Mesenteric fat pad (tissue), 1 donor: ENCODE measurements at places on chromosomes 5 and 9. TPM values are rescaled to one million over a fixed set of nuclear protein-coding genes. Genes with fewer than 3 reads are reported as not detected.
A peak's percentile ranks its signal among the peaks of the same experiment; 100 is the strongest.

The SLC22A5 gene
- 20.6 TPM for total RNA-seq

The LMBRD2 gene
- 8.5 TPM for total RNA-seq

The ACOT12 gene
- total RNA-seq, result not detected

The RASGRF2 gene
- total RNA-seq, result 30.7 TPM

The WDR38 gene
- not detected for total RNA-seq

The HTR1A gene
- not detected for total RNA-seq

The PNPLA7 gene
- 32.1 TPM for total RNA-seq

DNA sequence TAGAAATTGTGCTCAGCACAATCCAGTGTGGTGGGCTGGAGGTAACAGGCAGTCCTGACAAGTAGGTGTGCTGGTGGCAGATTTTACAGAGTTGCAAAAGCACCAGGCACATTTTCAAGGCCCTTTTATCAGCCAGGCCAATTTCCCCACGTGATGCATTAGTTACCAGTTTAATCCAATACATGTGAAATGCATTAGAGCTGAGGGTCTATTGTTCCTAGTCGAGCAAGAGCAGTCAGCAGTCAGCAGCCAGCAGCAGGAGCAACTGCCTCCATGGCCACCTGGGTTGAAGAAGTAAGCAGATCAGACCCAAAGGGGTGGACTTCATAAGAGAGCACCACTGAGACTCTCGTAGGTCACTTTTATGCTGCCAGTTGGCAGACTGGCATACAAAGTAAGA, 76.7 kb downstream of the EPB41L4A start:
- no peak for DNase-seq

GRCh38 chr5:160152287-160152686, 33.0 kb upstream of the PWWP2A start:
- no peak for DNase-seq

DNA sequence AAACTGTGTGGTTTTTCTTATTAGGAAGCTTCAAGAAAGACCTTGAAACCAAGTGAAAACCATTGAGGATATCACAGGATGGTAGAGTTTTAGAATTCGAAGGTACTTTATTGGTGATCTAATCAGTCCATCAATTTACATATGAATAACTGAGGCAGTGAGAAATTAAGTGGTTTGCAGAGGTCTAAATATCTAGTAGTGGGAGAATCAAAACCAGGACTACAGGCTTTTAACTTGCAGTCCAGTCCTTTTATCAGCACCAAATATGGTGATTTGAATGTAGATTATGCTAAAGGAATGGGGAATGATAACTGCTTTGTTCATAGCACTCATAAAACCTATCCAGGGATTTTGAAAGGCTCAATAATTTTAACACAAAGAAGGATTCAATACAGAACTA, 85.8 kb downstream of the ZSWIM6 start:
- DNase-seq, result no peak

GRCh38 chr5:156328766-156329165, 1.8 kb downstream of the SGCD start:
- no peak for DNase-seq

- no peak for DNase-seq
Measured at GRCh38 chr5:33362915-33363314, 77.8 kb upstream of the TARS1 start.

- DNase-seq, result no peak
Measured at GRCh38 chr5:138944527-138945322, 69.6 kb upstream of the LRRTM2 start.

DNA sequence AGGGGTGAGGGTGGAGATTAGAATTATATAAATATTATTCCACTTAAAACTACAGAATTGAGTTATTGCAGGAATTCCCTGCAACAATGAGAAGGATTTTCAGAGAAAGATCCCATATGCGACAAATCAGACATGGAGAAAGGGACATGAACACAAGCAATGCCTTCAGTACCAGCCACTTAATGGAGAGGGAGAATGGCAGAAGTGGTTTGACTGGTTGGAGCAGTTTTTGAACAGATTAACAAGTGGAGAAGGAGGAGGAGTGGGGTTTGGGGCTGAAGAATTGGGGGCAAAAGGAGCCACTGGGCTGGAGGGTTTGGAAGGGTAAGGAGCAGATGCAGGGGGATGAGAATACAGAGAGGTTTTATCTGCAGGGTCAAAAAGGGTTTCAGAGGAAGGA, 620.9 kb upstream of the PTPRD start:
- no peak for DNase-seq

DNA sequence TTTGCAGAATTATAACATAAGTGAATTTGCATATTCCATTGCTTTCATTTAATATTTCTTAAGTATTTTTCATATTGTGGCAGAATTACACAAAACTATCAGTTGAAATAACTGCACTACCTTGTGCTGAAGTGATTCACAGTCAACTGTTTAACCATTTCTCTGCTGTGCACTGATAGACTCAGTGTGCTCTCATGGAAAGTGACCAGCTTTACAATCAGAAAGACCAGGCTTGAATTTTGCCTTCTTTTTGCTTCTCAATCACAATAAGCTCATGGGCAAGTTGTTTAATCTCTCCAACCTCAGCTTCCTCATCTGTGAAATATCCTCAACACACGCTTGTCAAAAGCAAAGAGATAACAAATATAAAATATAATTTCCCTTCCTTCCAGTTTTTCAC, 18.3 kb downstream of the CDK5RAP2 start:
- DNase-seq, result no peak

DNA sequence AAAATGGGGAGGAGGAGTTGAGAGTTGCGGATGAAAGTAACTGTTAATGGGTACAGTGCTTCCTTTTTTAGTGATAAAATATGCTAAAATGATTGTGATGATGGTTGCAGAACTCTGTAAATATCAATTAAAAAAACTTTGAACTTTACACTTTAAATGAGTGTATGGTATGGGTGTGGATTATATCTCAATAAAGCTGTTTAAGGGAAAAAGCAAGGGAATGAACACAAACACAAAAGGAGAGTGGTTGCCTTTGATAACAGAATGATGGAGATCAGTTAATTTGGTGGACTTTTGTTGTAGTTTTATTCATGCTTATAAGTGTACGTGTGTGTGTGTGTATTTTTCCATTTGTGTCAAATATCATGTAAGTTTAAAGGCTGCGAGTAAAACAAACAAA, 186.1 kb downstream of the ZNF608 start:
- DNase-seq, result no peak

DNA sequence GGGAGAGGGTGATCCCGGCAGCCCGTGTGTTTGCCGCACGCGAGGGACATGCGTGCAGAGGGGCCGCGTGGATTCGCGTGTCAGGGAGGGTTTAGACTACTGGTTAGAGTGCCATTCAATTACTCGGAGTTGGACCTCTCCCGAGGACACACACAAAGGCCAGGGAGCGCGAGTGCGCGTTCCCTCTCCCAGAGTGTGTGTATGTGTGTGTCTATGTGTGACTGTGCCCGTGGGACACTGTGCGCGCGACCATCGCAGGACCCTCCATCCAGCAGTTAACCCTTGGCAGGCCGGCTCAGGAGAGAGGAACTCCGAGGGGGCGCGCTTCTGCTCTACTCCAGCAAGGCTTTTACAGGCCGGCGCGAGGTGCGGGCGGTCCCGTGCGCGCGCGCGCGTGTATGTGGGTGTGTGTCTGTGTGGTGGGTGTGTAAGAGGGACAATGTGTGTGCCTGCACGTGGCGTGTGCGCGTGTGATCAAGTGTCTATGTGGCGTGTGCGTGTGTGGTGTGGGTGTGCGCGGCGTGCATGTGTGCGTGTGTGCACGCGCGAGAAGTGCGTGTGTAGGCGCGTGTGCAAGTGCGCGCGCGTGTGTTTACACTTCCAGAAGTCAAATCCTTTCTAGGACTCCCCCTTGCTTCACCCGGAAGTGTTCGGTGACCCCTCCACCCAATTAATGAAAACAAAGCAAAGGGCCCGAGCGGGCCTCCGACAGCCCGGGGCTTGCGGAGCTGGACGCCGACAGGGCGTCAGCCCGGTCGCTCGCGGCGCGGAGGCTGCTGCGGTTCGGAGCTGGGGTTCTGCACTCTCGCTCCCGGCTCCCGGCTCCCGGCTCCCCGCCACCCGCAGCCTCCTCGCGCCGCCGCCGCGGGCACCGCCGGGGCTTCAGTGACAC, 75.3 kb upstream of the TBCA start:
- no peak for DNase-seq

DNA sequence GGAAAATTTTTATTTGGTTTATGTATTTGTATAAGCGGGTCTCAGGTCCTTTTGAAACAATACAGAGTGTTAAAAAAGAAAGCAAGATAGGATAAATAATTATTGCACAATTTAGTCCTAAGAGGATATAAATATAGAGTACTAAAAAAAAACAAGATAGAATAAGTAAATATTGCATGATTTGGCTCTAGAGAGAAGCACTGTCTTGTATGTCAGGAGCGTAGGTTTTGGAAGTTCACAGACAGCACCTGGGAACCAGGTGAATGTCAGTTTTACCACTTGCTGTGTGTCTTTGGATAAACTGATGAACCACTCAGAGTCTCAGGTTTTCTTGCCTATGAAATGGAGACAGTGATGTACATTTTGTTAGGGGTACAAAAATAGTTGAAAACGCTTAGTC, 266.2 kb upstream of the ADAMTSL1 start:
- no peak for DNase-seq

- no peak for DNase-seq
Measured at GRCh38 chr5:23825196-23825595, 317.8 kb downstream of the PRDM9 start.

DNA sequence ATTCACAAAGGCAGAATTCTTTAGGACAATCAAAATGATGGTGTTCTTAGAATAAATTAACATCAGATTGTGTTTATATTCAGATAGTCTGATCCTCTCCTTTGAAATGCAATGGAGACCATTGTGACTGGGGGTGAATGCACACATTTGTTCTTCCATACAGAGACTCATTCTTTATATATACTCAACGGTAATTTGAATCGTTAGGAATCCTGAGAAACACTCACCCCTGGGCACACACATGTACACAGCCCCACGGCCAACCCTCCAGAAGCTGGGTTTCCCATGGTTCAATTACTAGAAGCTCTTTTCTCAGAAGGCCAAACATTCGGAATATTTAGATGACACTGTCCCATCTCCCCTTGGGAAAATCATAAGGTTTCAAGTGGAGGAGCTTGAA, 57.5 kb upstream of the EPB41L4B start:
- no peak for DNase-seq

DNA sequence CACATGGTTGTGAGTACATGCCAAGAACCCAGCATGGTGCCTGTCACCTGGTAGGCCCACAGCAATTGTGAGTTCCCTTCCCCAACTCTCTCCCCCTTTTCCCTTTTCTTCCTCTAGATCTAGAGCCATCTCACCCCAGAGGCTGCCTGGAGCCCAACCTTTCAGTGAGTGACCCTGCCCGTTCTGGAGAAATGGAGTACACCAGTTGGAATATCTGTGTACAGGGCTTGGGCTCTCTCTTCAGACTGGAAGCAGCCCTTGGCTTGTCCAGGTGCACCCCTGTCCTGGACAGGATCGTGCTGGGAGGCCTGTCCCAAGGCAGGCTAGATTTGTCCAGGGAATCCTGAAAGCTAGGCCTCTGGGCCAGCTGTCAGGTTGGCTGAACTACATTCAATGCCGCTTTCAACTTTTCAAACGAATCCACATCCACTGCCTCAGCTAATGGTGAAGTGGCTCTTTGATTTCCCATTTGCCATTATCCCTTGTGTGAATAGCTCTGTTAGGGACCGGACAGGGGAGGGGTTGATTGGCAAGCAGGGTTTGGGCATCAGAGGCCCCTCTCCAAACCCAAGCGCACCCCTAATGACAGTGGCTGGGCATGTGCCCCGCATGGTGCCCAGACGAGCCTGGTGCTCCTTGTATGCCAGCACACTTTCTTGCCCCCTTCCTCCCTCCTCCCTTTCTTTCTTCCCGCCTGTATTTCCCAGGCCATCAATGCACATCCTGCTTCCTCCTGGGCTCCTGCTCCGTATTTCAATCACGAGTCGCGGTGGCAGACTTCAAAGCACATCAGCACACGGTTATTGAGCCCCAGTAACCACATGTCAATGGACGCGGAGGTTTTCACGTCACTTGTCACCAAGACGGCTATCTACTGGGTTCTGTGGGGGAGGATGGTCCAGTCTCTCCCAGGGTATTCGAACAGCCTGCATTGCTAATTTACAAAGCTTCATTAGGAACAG, 211.2 kb downstream of the DAB2IP start:
- DNase-seq, result peak; percentile 77

- no peak for DNase-seq
Measured at GRCh38 chr9:79569814-79570447, 1.8 kb upstream of the TLE4 start.

DNA sequence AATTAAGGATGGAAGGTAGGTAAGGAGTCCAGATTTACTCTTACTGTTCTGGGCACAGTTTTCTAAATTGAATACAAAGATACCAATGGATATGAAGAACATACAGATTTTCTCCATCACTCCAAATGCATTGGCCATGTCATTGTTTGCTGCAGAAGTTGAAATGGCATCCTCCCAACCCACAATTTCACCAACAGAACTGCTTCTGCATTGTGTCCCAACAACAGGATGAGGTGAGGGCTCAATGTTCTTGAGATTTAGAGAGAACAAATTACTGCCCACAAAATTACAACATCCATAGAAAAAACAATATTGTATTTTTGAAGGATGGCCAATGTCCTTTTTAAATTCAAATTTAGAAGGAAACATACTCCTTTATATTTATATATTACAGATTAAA, 88.9 kb downstream of the NUDT12 start:
- DNase-seq, result no peak

GRCh38 chr5:127865273-127865672, 162.1 kb downstream of the CCDC192 start:
- DNase-seq, result no peak

DNA sequence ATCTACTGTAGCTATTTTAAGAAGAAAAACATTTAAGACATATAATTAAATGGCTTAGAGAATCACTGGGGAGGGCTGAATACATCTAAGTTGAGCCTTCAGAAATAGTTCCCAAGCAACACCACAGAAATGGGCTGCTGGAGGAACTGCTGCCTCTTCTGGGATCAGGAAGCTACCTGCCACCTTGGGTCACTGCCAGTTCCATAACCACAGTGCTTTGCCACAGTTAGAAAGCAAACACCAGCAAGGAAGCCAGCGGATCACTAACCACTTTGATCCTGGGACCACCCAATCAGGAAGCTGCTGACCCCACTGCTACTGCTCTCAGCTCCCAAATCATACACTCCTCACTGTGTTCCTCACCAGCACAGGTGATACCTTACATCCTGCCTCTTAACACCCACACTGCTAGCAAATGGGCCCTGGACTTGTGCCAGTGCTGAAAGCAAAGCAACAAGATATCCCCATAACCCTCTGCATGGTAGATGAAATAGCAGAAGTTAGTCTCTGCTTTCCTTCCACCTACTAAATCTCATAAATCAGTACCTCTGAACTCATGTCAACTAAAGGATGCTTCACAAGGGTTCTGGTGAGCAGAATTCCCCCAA, 346.9 kb downstream of the DEPDC1B start:
- no peak for DNase-seq

DNA sequence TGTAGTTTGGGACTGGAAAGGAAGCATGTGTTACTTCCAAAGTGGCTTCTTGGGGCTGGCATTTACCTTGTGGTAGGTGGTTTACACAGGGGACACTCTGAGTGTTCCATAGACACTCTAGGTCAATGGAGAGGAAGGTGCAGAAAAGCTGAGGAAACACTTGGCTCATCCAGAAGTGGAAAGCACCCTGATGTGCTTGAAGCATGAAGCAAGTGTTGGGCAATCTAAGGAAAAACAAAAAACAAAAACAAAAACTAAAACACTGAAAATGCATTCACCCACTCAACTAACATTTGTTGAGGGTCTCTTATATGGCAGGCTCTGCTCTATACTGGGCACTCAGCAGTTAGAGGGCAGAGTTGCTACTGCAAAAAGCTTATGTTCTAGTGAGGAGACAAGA, 2.9 kb upstream of the ERAP2 start:
- no peak for DNase-seq
